NCI-H526 treated with DMSO at 0.1 percent for 48 hours (cell line): ENCODE measurements at places on chromosomes 3 and 15.

- no peak for DNase-seq
These were observed 16.1 kb upstream of the BFSP2 start for GRCh38 chr3:133383741-133384140.

GRCh38 chr15:96274087-96274440 is 56.4 kb upstream of the NR2F2 start:
- DNase-seq: no peak

DNA sequence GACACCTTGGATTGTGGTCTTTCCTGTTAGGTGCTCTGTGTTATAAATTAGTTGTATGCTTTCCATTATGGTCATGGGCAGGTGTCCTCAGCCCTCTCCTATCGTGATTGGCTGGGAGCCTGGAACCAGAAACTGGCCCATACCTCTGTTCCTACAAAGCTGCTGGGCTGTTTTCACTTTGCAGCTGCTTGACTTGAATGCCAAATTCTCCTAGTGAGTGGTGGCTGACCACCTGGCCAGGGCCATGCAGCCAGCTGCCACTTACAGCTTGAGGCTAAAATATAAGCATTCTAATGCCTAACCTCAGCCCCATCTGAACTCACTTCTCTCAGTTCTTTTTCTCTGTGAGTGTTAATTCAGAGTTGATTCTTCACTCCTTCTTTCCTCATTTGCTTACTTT is 239.3 kb upstream of the GBE1 start:
- DNase-seq: no peak

- no peak for DNase-seq
These were observed 89.0 kb downstream of the IQSEC1 start for GRCh38 chr3:12984023-12984823.

GRCh38 chr3:3196148-3196861 is 16.8 kb upstream of the CRBN start:
- peak; percentile 13 for DNase-seq
